ENCODE measurements at places on chromosomes 4 and X.

- no peak for DNase-seq
Measured at GRCh38 chr4:127244515-127244914, 388.2 kb upstream of the INTU start.

GRCh38 chrX:153981771-153982533 lies 9.4 kb downstream of the TMEM187 start:
- DNase-seq = no peak

- no peak for DNase-seq
Measured at GRCh38 chrX:80223982-80224579, 196.2 kb upstream of the TENT5D start.

DNA sequence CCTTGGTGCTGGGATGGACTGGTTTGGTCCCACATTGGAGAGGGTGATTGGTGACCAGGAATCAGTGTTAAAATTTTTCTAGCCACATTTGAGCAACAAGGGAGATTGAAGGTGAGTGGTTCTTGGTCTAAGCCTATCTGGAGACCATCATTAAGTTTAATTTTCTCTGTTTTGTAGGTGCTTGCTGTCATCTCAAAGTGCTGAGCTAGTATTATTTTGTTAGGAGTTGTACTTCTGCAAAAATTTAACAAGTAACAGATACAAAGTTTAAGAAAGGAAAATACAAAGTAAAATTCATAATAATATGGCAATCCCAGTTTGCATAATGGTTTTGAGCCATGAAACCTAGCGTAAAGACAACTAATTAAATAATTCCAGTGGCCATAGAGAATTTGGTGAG lies 66.5 kb downstream of the RAP1GDS1 start:
- no peak for DNase-seq

DNA sequence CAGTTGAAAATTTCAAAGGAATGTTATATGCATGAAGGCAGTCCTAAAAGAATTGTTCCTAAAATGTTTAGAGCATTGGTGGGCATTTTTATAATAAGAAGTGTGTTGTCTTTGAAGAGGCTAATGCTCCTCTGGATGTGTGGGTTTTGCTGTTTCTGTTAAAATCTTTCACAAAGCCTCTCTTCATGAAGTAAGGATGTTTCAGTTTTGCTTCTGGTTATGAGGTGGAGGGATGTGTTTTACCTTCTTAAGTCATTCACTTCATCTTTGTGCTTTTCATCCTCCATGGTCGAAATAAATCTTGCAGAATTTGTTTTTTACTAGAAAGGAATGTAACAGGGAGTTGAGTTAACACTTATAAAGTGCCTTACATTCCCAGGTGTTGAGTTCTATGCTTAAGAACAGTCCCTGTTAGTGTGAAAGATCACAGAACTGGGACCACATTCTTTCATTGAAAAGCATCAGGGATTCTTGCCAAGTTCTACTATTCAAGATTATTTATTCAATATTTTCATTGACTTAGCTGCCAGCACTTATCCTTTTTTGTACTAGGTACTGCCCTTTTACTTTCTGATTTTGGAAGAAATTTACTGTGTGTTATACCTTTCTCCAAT lies 21.1 kb downstream of the FHIP1A start:
- DNase-seq = no peak

DNA sequence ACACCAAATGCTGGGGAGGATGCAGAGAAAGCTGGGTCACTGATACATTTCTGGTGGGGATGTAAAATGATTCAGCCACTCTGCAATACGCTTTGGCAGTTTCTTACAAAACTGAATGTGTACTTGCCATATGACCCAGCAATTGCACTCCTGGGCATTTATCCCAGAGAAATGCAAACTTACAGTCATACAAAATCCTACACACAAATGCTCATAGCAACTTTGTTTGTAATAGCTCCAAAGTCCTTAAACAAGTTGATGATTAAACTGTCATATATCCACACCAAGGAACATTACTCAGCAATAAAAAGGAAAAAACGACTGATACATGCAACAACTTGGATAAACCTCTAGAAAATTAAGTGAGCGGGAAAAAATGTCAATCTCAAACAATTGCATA lies 12.3 kb downstream of the MID1 start:
- no peak for DNase-seq

DNA sequence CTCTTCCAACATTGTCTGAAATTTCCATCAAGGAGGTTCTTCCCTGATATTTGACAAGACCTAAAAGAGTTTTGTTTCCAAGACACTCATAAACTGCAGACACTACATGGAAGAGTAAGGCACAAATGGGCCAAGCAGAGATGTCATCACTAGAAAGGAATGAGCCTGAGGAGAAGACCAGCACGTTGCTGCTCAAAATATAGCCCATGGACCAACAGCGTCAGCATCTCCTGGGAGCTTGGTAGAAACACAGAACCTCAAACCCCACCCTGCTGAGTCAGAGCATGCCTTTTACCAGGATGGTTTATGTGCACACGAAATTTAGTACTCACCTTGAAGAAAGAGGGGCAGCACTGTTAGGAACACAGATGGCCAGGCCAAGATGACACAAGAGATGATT lies 128.7 kb upstream of the MID1 start:
- DNase-seq = no peak

- DNase-seq = no peak
Measured at GRCh38 chr4:181365671-181366070, 877.5 kb upstream of the TENM3 start.

DNA sequence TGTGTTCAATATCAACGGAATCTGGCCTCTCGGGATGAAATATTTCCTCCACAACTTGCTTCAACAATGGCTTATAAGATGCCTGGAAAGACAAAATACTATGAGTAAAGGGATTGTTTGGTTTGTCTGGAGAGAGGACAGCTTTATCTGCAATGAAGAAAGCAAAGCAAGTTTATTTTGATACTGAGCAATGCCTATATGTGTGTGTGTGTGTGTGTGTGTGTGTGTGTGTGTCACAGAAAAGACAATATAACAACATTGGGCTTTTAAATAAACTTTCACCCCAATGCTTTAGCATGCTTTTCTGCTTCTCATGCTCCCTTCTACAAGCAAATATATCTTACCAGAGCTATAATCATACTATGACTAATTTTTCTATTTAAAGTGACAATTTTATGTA lies 45.4 kb downstream of the RASL11B start:
- DNase-seq = no peak

DNA sequence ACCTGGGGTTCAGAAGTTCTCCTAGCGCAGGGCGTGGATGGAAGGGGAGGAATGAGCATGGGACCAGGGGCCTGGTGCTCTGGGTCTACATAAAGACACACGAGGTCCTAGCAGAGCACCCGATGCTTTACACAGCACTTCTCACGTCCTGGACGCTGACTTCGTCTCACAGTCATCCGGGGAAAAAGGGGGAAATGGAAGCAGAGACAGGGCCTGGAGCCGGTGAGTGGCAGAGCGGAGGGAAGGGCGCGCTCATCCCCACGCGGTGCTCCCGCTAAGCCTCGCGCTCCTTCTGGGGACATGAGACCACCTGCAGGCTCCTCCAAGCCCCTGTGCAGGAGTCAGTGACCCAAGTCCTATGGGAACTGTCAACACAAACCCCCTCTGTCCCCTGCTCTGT lies 157.7 kb downstream of the AFAP1 start:
- no peak for DNase-seq

DNA sequence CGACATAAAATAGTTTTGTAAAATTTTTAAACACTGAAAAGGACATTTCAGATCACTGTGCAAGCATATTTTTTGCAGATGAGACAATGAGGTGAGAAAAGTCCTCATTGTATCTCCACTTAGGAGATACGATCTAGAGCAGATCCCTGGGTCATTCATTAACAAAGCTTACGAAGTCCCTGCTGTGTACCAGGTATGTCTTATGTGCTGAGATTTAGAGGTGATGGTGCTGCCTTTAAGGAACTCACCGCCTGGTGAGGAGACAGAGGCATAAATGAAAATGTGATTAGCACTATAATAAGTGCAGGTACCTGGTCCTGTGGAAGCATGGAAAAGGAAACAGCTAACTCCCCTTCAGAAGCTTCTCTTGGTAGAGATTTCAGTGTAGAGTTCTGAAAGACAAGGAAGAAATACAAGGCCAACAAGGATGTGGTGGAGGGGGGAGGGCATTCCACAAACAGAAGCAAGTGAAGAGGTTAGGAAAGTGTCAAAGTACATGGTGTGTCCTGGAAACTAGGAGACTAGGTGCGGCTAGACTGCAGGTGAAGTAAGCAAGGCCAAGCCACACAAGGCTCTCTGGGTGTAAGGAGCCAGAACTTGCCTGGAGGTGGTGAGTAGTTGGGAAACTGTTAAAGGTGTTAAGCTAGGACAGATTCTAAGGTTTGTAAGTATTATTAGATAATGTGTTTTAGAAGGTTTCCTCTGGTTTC lies 1.5 kb upstream of the NDNF start:
- no peak for DNase-seq

DNA sequence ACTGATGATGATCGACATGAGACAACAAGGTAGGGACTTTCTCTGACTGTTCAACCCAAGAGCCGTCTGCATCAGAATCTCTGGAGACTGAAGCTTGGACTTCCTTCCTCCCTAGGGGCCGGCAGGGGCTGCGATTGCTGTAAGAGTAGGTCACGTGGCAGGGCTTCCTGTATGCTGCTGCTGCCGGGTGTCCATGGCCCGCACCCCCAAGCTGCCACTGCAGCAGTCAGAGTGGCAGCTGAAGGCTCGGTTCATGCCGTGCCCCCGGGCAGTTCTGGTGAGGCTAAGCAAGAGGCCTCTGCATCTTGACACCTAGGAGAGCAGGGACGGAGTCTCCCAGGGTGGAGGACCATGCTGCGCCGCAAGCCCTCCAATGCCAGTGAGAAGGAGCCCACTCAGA lies at the start of gene SASH3:
Gene SASH3 (plus strand): TSS at position 203 of the 400 bp plus-strand sequence. CDS start 149 bp downstream, at position 352.
- no peak for DNase-seq

GRCh38 chr4:124851741-124852140 lies 139.2 kb upstream of the ANKRD50 start:
- no peak for DNase-seq

GRCh38 chrX:55028040-55028439 lies 2.7 kb downstream of the ALAS2 start:
- DNase-seq = no peak

DNA sequence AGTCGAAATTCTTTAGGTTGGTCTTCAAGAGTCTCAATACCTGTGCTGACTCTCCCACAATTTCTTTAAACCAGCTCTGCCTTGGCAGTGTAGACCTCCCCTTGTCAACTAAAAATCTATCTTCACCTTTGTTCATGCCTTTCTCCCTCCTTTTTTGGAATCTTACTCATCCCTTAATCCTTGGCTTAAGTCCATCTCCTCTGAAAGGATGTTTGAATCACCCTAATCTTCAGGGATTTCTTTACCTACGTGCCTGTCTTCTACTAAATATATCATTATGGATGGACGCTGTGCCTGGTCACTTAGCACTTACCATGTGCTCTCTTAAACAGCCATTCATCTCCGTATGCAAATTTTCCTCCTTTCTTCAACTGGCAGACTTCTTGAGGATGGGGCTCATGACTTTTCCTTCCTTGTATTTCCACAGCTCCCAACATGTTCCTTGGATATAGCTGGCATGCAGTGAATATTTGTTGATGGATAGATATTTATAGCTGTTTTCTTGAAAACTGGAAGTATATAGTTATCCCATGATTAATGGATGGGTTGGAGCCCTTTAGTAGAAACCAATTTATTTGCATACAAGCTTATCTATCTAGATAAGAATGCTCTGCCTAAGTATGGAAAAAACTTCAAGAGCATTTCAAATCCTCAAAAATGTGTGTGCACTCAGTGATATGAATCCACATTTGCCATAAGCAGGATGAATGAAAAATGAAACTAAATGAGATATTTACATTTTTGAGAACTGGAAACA lies 166.6 kb downstream of the SPRY1 start:
- DNase-seq = no peak

GRCh38 chr4:118741301-118741855 lies 56.2 kb downstream of the METTL14 start:
- DNase-seq = no peak

DNA sequence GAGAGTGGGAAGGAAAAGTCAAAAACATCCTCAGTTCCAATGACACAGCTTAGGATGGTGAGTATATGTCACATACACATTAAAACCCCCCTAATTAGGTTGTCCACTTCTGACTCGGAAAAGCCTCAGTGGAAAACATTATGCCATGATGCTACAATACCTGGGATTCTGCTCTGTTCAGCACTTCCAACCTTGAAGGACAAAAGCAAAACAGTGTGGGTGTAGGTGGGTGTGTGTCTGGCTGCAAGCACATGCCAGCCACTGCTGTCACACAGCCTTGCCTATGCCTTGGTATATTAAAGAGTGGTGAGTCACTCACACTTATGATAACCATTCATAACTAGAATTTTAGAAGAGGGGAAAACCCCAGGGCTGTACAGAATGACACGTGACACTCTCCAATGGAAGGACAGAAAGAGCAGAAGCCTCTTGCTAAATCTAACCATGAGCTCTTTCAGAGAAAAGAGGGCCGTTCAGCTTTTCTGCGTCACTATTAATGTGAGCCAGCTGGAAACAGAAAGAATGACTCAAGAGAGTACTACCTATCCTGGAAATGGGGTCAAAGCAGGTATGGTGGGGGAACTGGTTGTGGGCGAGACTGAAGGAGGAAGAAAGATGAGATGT lies 159.6 kb downstream of the TET2 start:
- DNase-seq = no peak

- no peak for DNase-seq
Measured at GRCh38 chr4:41466249-41466648, 71.7 kb upstream of the LIMCH1 start.

DNA sequence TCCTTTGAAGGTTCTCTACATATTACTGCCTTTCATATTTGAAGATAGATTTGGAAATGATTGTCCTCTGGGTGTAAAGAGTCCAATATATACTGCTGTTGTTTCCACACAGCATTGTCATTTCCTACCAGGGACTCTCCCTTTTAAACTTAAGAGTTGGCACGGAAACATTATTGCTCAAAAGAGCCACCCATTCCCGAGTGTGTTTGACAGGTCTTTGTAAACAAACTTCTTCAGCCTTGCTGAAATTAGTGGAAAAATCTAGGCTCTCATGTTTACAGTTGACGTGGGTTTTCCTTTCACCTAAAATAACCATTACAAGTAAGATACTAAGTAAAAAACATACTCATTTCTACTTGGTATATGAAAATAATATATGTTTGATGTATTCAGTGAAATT lies 111.4 kb upstream of the LIMCH1 start:
- DNase-seq = no peak

GRCh38 chrX:120429776-120430540 lies 39.1 kb downstream of the LAMP2 start:
- no peak for DNase-seq

DNA sequence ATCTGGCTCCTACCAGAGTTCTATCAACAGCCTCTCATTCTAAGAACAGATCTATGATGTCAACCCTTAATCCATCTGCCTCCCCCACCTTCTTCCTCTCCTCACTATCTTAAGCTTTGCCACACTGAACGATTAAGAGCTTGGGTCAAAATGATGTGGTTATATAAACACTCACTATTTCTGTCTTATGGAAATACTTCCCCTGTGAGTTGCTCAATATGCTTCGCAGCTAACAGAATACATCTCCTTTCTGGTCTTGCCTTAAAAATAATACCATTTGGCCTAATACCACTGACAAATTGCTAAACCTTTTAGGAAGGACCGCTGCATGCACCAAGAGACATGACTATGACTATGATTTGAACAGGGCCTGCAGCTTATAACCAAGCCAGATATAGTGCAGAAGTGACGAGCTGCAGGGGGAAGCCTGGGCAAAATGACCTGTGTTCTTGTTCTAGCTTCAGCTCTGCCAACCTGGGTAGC lies 130.9 kb downstream of the RNF150 start:
- peak; percentile 66 for DNase-seq

Data from fibroblast of skin of left quadriceps (primary cell).